ENCODE measurements at places on chromosomes 16 and 17. TPM values are rescaled to one million over a fixed set of nuclear protein-coding genes. Genes with fewer than 3 reads are reported as not detected.

KCTD19 gene
- not detected for total RNA-seq

WFIKKN2 gene
- 0.07 TPM for total RNA-seq

OGFOD1 gene
- 27.1 TPM for total RNA-seq

KRTAP1-5 gene
- not detected for total RNA-seq

PPY gene
- not detected for total RNA-seq

ADGRG1 gene
- total RNA-seq, result 18.6 TPM

NPIPB13 gene
- total RNA-seq, result 3.5 TPM

SRL gene
- 426 TPM for total RNA-seq

IL34 gene
- total RNA-seq, result 1.5 TPM

ABCC12 gene
- not detected for total RNA-seq

TBC1D3I gene
- total RNA-seq, result 0.20 TPM
